SK-N-DZ (cell line): ENCODE measurements at places on chromosomes 6 and 20.

- DNase-seq = no peak
Observed at GRCh38 chr20:47099825-47100441, 205.3 kb downstream of the EYA2 start.

DNA sequence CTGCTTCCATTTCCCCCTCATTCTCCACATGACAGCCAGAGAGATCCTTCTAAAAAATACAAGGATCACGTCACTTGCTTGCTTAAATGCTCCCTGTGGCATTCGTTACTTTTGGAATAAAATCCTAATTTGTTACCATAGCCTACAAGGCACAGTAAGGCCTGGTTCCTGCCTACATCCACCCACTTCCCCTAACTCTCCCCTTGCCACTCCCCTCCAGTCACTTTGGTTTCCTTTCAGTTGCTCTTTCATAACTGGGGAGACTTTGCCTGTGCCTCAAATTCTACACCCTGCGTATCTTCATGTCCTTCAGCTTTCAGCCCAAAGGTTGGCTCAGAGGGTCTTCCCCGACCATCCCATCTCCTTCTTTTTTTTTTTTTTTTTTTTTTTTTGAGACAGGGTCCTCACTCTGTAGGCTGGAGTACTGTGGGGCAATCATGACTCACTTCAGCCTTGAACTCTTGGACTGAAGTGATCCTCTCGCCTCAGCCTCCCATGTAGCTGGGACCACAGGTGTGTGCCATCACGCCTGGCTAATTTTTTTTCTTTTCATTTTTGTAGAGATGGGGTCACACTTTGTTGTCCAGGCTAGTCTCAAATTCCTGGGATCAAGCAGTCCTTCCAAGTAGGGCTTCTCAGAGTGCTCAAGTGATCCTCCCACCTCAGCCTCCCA lies 12.5 kb downstream of the ID1 start:
- no peak for DNase-seq

DNA sequence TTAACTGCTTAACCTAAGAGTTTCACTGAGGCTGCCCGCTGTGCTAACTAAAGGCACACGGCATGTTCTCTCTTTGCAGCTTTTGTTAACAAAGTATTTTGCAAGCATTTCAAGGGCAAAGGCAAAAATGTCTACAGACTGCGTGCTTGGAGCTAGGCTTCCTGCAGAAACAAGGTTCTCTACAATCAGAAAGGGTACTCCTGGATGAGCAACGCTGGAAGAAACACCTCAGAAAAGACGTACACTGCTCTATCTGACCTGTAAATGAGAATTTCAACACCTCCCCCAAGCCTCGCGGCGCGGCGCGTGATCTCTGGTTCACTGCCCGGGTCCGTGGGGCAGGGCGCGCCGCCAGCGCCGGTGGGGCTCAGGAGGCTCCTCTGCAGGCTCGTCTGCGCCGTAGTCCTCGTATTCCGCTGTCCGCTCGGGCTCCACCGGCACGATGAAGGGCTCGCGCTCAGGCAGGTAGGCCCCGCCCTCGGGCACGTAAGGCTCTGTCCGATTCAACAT lies 120.9 kb downstream of the COL12A1 start:
- DNase-seq = no peak

DNA sequence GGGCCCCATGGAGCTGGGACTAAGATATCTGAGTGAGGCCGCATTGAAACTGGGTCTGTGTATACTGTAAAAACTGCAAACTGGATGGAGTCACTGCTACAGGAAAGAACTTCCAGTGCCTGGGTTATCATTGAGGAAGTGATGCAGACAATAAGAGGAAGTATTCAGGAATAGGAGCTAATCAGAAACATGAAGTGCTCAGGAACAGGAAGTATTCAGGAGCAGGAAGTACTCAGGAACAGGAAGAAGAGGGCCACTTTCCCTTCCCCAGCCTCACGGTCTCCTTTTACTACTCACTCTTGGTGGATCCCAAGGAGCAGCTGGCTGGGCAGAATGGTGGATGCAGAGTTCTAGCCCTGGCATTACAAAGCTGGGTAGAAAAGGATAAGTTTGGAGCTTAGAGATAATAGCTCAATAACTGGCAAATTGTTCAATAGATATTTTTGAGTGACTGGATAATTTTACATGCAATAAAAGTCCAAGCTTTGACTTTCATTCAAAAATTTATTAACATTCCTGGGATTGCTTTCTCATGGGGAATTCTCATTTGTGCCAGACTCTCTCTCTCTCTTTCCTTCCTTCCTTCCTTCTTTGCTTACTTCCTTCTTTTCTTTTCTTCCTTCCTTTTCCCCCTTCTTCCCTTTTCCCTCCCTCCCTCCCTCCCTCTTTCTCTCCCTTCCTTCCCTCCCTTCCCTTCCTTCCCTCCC lies 82.2 kb upstream of the PAX1 start:
- no peak for DNase-seq

DNA sequence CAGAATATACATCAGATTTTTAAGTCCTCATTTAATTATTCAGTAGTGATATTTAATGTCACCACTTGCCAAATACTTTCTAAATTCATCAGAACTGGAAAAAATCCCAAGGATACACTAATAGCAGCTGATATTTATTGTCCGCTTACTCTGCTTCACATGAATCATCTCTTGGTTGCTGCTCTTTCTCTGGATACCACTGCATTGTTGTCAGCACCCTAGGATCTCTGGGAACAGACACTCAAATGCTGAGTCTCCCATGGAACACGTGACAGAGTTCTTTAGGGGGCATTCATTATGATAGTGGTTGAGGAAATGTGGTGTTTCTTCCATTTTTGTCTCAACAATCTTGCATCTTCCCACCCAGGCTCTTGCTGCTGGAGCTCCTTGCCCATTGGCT lies 318.0 kb downstream of the RFPL4B start:
- DNase-seq = no peak
